ENCODE measurements at places on chromosomes 16 and 17.

DNA sequence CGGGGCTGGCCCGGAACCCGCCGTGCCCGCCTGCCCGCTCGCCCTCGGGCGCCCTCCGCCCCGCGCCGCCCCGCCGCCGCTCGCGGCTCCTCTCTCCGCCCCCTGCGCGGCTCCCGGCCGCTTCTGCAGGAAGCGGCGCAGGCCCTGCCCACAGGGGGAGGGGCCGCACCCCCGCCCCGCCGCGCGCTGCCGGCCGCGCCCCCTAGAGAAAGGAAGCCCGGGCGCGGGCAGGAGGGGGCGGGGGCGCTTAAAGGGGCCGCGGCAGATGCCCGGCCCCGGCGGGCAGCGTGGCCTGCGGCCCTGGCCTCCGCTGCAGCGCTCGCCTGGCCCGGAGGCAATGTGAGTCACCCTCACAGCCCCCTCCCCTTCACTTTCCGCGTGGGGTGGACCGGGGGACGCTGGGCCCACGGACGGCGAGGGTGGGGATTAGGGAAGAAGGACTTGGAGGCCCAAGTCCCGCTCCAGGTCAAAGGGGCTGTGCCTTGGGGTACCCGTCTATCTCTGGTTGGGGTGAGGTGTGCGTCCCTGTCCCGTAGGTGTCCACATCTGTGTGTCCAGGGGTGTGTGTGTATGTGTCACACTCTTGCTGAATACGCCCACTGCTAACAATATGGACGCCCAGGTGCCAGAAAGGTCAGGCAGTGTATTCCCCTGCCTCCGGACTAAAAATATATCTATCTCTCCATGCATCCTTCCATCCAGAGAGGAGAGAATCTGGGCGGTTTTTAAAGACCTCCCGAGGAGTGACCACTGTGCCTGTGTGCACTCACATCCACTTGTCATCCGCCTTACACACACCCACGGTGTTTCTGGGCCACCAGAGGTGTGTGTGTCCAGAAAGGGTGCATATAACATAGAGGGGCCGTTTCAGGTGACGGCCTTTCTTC is at the start of gene GIT1:
GIT1 (minus strand) TSS at position 125 of the 887 bp plus-strand sequence. CDS start 270 bp downstream, outside the sequence.
- peak; percentile 91 for DNase-seq

- no peak for DNase-seq
Measured at GRCh38 chr16:73384506-73385089, 336.7 kb upstream of the ZFHX3 start.

GRCh38 chr17:11094331-11094730 is 146.7 kb upstream of the SHISA6 start:
- DNase-seq = no peak

- DNase-seq = no peak
Measured at GRCh38 chr16:51713502-51713901, 562.4 kb upstream of the SALL1 start.
